Psoas muscle (tissue), 8 donors: ENCODE measurements at places on chromosomes 12 and 14. TPM values are rescaled to one million over a fixed set of nuclear protein-coding genes. Genes with fewer than 3 reads are reported as not detected.

- DNase-seq = no peak
Observed at GRCh38 chr14:96351986-96352385, 11.2 kb downstream of the ATG2B start.

DNA sequence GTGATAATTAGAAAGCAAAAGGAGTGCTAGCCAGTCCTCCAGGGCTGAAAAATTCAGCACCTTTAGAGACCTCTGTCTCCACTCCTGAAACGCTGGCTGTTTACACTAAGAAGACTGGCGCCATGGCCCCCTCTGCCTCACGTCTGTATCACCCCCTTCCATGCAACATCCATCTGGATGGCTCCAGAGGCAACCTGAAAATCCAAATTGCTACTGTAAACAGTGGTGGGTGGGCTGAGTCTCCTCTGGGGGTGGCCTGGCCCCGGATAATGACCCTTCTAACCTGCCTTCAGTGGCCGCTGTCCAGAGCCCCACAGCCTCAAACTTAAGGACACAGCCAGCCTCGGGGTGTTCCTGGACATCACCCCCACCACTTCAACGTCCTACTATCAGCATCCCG, 1.4 kb downstream of the PRKD1 start:
- DNase-seq = no peak

- no peak for DNase-seq
Observed at GRCh38 chr12:104506676-104507401, 50.1 kb downstream of the CHST11 start.

- DNase-seq = no peak
Observed at GRCh38 chr12:111870706-111871105, 28.7 kb downstream of the MAPKAPK5 start.

The CAPZA3 gene
- not detected for polyA plus RNA-seq

The PTGDR gene
- polyA plus RNA-seq = 0.09 TPM

DNA sequence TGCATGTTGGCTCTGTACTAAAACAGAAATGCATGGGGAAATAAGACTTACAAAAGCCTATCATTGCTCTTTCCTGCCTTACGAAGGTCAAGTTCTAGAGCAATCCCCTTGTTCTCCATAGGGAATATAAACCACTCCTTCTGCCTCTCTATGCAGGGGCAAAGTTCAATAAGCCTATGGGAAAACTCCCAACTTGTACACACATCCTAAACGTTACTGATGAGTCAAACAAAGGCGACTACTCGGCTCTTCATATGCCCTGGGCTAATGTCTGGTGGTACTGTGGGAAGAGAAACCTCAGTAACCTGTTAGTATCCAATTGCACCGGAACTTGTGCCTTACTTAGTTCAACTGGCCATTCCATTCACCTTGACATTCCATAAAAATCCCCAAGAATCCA, 32.7 kb downstream of the PRMT8 start:
- DNase-seq = no peak

DNA sequence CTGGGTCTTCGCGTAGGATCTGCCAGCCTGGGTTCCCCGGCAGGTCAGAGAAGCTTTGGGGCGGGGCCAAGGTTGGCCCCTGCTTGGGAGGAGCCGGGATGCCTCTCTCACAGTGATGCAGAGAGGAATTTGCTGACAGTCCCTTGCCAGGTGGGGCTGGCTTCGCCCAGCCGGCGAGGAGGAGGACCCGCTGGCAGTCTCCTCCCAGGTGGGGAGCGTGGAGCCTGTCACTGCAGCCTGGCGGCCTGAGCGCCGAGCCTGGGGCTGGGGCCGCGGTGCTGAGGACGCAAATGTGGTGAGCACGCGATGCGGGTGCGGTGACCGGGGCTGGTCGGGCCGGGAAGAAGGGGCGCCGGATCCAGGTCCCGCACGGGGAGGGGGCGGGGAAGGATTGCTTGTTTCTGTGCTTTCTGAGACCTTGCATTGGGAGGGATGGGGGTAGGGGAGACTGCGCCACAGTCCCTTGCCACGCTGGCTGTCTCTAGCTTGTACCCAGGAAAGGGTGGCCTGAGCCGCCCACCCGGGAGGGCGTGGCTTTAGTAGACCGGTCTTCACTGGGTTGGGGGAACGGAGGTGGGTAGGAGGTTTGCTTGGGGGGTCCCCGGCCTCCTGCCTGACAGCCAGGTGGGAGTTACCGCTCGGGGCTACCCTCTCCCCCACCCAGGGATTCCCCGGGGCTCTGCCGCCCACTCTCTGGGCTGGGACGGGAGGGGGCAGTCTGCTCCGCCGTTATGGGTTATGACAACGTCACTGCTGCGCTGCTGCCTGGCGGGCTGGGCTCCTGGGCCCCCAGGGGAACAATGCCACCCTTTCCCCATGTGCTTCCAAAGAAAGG, at the start of gene TMEM63C:
Gene TMEM63C (plus strand): TSS at position 196 of the 835 bp plus-strand sequence. CDS start 37,016 bp downstream, outside the sequence.
- DNase-seq = no peak

DNA sequence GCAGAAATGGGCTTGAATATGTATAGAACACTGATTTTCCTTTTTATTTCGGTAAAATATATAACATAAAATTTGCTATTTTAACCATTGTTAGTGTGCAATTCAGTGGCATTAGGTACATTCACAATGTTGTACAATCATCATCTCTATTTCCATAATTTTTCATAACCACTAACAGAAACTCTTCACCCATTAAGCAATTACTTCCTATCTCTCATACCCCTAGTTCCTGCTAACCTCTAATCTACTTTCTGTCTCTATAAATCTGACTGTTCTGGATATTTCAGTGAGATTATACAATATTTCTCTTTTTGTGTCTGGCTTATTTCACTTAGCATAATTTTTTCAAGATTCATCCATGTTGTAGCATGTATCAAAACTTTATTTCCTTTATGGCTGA, 8.9 kb upstream of the RNF212B start:
- no peak for DNase-seq

DNA sequence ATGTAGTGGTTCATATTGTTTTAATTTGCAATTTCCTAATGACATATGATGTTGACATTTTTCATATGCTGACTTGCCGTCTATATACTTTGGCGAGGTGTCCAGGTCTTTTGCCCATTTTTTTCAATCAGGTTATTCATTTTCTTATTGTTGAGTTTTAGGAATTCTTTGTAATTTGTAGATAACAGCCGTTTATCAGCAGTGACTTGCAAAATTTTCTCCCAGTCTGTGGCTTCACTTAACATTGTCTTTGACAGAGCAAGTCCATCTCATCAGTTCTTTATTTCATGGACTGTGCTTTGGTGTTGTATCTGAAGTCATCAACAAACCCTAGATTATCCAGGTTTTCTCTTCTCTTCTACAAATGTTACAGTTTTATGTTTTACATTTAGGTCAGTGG, 12.6 kb upstream of the KLHDC2 start:
- no peak for DNase-seq

The VRTN gene
- polyA plus RNA-seq = not detected

DNA sequence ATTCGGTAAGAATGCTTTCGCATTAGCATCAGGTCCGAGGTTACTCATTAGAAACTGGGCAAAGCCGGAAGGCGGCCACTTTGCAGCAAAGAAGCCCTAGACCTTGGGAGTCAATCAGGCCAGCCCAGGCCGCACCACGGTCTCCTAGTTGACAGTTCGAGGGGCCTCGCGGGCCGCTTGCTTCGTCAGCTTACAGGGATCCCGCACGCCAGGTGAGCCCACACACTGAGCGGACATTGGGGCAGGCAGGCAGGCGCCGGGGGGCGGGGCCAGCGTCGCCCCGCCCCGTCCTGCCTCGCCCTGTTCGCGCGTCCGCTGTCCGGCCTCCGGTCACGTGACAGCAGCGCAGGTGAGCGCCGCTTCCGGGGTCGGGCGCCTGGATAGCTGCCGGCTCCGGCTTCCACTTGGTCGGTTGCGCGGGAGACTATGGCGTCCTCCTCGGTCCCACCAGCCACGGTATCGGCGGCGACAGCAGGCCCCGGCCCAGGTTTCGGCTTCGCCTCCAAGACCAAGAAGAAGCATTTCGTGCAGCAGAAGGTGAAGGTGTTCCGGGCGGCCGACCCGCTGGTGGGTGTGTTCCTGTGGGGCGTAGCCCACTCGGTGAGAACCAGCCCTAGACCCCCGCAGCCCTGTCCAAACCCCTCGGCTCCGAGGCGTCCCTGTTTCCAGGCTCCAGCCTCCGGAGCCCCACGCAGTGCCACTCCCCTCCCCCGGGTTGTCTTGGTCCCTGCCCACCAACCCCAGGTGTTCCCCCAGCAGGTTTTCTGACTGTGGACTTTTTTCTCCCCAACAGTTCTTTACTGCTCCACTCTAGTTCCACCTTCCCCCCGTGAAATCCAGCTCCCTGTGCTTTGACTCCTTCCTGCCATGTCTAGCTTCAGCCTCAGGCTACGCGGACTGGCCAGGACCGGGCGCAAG, at the start of gene PIP4K2C:
Gene PIP4K2C (plus strand): TSS at position 329 of the 918 bp plus-strand sequence. CDS start 98 bp downstream, at position 427.
- peak; percentile 81 for DNase-seq

The OR6C1 gene
- polyA plus RNA-seq = not detected

DNA sequence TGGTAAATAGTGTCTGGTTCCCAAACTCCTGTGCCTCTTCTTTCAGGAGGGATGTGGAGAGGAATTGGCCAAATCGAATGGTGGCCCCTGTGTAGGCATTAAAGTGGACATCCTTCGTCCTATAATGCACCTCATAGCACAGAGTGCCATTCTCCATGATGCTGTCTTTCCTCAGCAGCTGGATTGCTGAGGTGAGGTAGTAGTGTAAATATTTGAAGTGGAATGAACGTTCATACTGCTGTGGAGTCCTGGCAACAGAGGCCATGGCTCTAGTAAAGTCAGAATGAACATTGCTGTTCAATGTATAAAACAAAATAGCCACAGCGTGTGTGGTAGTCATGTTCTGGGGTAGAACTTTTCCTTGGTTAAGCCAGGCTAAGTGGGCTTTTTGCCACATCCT, 2.7 kb downstream of the ART4 start:
- DNase-seq = no peak

GRCh38 chr14:29037411-29037810, 270.8 kb downstream of the FOXG1 start:
- no peak for DNase-seq

GRCh38 chr12:16285586-16285985, 8.1 kb upstream of the SLC15A5 start:
- no peak for DNase-seq

The COCH gene
- 0.35 TPM for polyA plus RNA-seq

- no peak for DNase-seq
Observed at GRCh38 chr12:31306866-31307265, 19.1 kb downstream of the SINHCAF start.

DNA sequence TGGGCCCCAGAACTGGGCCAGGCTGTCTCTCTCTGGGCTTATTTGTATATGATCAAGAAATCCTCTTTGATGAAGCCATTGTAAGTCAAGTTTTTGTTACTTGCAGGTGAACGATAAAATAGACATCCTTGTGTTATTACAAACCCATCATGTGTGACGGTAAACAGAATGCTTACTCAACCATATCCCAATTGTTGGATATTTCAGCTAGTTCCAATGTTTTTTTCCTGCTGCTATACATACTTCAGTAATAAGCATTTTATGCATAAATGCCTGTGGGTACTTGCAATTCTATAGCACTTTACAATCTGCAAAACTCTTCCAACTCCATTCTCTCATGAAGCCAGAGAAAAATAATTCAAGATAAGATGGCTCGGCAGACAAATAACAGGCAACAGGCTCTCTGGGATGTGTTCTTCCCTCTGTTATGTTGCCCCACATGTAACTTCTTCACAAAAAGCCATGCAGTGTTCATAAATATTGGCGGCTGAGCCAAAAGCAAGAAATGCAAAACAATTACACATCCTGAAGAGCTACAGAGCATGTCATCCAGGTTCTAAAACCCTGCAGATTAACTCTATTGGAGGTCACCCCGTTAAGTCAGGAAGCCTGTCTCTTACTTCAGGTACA, 69.5 kb downstream of the CLMN start:
- no peak for DNase-seq

DNA sequence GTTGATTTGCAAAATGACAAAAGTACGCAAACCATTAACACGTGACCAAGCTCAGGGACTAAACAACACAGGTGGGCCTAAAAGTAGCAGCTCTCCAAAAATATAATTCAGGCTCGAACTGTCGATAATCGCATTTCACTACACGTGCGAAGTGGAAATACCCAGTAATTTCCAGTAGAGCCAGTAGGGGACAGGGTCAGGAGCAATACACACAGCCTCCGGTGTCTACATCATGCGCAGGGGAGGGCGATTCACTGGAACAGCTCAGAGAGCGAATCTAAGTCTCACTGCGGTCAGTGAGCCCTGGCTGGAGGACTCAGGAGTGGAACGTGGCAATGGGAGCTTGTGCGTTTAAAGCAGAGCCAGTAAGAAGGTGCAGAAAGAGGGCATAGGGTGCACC, 40.4 kb downstream of the SETD3 start:
- no peak for DNase-seq

The TGFB3 gene
- polyA plus RNA-seq = 28.3 TPM

The SLCO1B1 gene
- not detected for polyA plus RNA-seq

GRCh38 chr12:104600036-104600712, 143.4 kb downstream of the CHST11 start:
- no peak for DNase-seq

The TAS2R10 gene
- not detected for polyA plus RNA-seq

- no peak for DNase-seq
Observed at GRCh38 chr12:100955139-100955538, 160.6 kb downstream of the ANO4 start.
